ENCODE measurements at places on chromosomes 3 and 15.
A peak's percentile ranks its signal among the peaks of the same experiment; 100 is the strongest.

DNA sequence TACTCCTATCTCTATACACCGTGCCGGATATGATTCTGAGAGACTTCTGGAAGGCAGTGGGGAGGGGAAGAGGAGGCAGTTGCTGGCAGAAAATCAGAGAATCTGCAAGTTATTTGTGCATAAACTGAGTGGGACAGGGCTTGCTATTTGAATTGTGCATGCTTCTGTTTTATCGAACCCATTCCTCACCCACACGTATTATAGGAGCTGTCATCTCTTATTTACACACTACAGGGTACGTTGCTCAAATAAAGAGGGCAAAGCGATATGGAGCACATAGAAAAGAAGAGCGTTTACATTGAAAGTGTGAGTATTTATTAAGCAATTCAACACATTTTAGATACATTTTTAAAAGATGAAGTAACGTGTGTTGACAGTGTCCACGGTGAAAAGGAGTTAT, 191.6 kb downstream of the CPNE4 start:
- DNase-seq: no peak

- no peak for DNase-seq
These were observed 110.0 kb downstream of the OPA1 start for GRCh38 chr3:193702967-193703366.

DNA sequence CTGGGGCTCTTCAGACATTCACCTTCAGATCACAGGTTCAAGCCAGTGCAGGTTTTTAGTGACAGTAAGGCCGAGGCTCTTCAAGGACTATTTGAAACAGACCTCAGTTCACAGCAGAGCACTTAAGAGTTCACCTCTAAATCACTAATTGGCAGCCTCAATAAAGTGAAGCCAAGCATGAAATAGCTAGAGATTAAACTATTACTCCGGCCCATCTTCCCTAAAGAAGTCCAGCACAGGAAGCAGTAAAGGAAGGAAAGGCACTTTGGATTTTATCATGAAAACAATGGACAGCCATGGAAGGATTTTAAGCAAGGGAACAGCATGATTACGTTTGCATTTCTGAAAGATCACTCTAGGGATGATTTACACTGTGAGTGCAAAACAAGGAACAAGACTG, 27.6 kb upstream of the ARL6 start:
- peak; percentile 15 for DNase-seq

GRCh38 chr3:118244761-118245160, 789.9 kb downstream of the IGSF11 start:
- DNase-seq: no peak

DNA sequence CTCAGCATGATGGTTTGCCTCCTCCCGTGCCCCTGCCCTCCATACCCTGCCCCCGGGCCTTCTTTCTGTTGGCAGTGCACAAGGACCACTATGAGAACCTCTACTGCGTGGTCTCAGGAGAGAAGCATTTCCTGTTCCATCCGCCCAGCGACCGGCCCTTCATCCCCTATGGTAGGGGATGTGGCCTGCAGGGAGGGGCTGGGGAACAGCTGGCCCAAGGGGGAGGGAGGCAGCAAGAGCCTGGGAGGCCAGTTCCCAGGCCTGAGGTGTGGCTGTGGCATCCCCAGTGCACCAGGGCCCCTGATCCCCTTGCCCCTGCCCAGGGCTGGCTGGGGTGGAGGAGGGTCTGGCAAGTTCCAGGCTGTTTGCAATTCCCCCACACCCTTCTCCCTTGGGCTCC, 2.6 kb upstream of the PLA2G4B start:
- no peak for DNase-seq

- peak; percentile 78 for DNase-seq
These were observed 520.4 kb upstream of the MDFIC2 start for GRCh38 chr3:70832834-70833205.

DNA sequence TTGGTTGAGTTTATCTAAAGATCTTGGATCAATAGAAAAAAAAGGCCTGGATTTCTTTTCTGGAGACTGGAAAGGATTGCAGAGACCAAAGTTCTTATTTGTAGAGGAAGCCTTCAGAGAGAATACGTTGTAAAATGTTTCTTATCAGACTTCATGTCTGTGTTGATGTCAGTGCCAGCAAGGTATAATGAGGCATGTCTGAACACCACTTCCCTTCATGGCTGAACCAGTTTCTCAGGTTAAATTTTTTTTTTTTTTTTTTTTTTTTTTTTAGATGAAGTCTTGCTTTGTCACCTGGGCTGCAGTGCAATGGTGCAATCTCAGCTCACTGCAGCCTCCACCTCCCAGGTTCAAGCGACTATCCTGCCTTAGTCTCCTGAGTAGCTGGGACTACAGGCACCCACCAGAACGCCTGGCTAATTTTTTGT, 17.8 kb upstream of the ZNF774 start:
- DNase-seq: no peak

DNA sequence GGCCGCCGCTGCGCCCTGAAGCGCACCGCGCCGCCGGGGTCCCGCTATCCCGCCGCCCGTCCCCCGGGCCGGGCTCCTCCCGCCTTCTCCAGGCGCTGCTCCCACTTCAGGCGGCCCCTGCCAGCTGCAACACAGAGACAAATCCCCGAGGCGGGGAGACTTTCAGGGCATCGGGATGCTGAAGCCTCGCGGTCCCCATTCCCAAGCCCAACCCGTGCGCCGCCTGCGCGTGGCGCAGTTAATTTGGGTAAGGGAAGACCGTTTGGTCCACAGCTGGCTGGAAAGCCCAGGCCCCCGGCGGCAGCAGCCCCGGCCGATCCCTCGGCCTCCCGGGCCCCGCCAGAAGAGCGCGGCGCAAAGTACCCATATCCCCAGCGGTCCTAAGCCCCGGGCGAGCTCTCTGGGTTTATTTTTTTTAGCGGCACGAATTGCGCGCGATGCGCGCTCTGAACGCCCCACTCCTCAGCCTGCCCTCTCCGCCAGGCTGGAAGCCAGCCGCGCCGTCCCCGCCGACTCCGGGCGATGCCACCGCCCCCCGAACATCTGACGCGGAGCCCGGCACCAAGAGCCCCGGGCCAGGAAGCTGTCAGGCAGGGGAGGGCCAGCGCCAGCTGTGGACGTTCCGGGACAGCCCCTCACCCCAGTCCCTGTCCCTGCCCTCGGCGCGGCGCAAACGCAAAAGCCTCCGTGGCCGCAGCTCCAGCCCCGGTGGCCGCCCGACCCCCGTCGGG, 517 bp downstream of the FBN1 start:
- DNase-seq: peak; percentile 67

DNA sequence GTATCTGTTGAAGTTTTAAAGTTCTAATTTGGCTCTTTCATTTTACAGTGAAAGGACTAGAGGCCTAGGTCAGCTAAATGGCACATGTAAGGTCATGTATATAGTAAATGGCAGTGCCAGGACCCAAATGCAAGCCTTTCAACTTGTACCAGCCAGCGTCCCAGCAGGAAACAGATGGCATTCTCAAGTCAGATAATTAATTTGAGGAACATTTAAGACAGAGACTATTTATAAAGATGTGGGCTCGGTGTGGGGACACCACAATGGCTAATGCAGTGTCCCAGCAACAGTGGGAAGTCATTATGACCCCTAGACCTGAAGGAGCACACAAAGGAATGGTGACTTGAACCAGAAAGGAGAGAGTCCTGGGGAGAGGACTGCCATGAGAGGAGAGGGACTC, 6.1 kb downstream of the MINDY4B start:
- DNase-seq: no peak

DNA sequence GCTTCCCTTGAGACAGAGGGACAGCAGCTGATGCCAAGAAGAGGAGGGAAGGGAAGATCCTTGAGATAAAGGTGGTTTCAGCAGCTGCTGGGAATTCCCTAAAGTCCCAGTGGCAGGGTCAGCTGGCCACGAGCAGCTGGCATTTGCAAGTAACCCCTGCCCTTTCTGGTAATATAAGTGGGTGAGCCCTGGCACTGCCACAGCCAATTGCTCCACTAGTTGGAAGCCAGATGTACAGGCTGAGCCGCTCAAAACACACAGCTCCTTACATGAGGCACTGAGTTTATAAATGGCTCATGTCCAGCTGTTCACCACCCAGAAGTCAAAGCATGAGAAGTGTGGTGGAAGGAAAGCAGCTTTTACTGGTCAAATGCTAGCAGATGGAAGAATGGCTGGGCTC, 35.4 kb downstream of the PRR20G start:
- DNase-seq: no peak

All from M059J (cell line).